ENCODE measurements at places on chromosomes 7 and 10.

DNA sequence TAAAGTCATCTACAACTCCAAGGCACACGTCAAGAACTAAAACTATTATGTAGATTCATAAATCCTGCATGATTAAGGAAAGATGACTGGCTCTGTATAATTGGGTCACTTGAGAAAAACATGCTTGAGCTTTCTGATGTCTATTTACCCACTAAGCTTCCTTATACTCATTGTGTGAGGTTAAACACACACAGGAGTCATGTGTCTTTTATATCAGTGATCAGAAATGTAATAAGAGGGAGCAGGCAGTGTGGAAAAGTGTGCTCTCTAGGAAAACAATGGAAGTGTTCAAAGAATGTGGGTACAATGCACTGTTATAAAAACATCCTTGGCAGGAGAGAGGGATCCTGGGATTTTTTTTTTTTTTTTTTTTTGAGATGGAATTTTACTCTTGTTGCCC lies 108.6 kb upstream of the ARID5B start:
- no peak for DNase-seq

DNA sequence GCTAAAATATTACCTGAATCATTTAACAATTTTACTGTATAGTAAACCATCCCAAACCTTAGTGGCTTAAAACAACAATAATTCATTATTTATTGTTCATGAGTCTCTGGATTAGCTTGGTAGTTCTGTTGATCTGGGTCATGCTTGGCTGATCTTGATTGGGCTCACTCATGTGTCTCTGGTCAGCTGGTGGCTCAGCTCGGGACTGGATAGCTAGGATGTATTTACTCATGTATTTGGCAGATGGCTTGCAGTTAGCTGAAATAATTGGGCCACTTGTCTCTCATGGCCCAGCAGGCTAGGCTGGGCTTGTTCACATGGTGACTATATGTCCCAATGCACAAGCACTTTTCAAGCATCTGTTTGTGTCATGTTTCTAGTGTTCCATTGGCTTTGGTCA lies 262.8 kb downstream of the BBS9 start:
- DNase-seq, result no peak

DNA sequence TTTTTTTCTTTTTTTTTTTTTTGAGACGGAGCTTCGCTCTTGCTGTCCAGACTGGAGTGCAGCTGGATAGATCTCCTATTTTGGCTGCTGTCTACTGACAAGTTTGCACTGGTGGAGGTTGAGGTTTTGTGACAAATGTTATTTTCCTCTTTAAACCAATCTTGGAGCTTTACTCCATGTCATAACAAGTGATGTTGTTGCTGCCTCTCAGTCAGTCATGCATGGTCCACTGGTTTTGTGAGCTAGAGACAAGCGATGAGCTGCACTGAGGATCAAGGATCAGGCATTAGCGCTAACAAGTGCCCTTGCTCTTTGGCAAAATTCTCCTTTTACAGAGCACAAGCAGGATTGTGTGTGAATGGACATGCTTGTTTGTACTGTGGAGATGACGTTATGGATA lies 805 bp upstream of the WDFY4 start:
- no peak for DNase-seq

- no peak for DNase-seq
These were observed 185.6 kb upstream of the LRGUK start for GRCh38 chr7:133941496-133941895.

DNA sequence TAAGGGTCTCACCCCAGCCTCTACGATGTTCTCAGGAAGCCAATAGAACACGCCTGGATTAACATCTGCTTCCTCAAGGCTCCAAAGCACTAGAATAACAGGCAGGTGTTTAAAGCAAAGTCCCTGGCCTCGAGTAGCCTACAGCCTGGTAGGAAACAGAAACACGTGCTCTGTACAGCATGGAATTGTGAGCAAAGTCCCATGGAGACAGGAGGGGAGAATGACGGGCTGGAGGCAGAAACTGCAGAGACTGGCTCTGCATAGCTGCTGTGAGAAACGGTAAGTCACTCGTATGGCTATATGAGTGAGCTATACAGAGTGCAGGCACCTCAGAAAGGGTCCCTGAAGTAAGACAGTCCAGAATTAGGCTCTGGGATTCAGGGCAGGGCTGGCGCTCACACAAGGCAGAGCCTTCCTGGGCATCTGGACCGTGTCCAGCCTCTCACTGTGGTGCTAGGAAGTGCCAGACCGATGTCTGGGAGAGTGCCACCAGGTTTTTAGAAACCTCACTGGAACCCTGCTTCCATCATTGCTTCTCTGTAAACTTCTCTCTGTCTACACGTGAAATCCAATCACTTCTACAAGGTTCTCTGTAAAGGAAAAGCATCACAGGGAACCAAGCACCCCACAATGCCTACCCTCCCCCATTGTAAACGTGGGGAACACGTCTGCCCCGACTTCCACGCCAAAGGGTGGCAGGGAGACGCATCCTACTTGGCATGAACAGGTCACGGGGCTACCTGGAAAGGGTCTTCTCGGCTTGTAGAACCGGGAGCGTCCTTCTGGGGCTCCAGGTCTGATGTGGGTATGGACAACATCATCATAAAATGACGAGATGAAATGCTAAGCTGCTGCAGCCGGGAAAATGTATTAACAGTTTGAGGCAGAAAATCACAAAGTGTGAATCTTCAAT lies 38.8 kb upstream of the SHH start:
- no peak for DNase-seq

- DNase-seq, result no peak
These were observed 23.2 kb upstream of the ACSM6 start for GRCh38 chr10:95170790-95171189.

GRCh38 chr7:158725506-158725800 lies 20.8 kb upstream of the NCAPG2 start:
- DNase-seq, result no peak

DNA sequence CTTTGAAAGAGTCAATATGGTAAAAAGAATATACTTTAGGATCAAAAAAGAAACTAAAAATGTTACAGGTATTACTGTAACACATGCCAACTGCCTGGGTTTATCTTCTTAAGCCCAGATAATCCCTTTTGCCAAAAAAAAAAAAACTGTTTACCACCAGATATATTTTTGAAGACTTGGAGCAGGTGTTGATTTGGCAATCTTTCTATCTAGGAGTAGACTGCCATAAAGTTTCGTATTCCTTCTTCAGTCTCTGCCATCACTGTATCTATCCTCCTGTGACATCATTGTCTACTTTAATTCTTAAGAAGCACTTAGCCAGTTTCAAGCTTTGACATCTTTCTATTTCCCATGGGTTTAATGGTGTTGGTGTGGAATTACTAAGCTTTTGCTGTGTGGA lies 161.0 kb downstream of the ST7 start:
- no peak for DNase-seq

GRCh38 chr10:28463141-28463540 lies 69.8 kb upstream of the WAC start:
- DNase-seq, result no peak

GRCh38 chr7:129258649-129259389 lies 34.0 kb downstream of the AHCYL2 start:
- DNase-seq, result no peak

- no peak for DNase-seq
These were observed 156.1 kb downstream of the ADARB2 start for GRCh38 chr10:1581189-1581588.

- peak; percentile 70 for DNase-seq
These were observed 37.7 kb downstream of the AGAP3 start for GRCh38 chr7:151123822-151124464.

DNA sequence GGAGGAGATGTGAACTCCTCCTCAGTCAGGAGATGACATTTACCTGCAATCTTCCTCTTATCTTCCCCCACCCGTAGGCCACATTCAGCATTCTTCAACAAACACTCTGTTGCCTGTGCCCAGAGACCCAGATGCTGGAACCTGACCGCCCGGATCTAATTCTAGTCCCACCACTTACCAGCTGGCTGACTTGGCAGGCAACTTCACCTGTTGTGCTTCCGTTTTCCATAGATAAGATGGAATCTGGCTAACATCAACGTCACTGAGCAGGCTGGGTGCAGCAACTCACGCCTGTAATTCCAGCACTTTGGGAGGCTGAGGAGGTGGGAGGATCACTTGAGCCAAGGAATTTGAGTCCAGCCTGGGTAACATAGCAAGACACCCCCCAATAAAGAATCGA lies 21.3 kb upstream of the FXYD4 start:
- DNase-seq, result no peak

DNA sequence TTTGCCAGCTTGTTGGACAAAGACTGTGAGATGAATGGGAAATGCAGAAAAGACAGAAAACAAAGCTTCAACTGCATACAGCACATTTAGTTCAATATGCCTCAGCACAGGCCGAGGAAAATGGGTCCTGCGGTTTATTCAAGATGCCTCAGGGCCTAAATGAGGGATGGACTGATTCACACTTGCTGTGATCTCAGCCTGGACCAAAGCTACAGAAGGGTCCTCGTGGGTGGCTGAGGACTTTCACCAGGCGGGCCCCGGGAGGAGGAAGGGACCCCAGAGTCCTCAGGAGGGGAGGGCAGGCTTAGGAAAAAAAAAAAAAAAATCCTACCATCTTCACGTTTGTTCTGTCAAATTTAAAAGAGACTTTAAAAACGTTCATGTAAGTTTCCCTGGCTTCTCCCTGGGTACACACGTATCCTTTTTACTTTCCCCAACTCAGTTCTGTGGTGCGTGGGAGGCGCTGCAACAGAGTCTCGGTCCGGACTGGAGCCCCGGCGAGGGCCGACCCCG lies 624 bp upstream of the ZNF783 start:
- no peak for DNase-seq

- DNase-seq, result no peak
These were observed 35.0 kb downstream of the NSUN6 start for GRCh38 chr10:18616337-18616736.

DNA sequence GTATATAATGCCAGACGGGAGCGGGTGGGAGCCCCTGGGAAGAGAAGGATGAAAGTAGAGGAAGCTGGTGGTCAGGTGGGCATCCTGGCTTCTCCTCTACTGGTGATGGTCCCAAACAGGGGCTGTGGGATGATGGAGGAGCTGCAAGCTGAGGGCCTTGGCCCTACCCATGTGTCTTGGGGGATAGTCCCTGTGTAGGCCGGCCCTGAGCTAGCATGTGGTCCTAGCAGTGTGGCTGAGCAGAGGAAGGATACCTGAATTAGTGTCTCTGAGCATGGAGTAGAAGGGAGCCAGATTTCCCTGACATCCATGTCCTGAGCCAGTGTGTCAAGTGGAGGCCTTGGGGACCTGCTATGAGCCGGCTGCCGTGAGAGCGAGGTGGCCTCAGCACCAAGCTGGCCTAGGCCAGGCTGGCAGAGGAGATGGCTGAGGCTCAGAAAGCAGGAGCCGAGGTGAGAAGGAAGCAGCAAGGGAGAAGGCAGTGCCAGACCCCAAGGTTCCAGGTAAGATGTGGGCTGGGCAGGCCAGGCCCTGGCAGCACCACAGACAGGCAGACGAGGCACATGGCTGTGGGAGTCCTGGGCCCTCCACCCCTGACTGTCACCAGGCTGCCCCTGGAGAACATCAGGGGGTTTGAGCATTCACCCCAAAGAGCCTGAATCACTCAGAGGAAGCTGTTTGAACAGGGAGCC lies 150.2 kb downstream of the ABCA13 start:
- DNase-seq, result no peak

DNA sequence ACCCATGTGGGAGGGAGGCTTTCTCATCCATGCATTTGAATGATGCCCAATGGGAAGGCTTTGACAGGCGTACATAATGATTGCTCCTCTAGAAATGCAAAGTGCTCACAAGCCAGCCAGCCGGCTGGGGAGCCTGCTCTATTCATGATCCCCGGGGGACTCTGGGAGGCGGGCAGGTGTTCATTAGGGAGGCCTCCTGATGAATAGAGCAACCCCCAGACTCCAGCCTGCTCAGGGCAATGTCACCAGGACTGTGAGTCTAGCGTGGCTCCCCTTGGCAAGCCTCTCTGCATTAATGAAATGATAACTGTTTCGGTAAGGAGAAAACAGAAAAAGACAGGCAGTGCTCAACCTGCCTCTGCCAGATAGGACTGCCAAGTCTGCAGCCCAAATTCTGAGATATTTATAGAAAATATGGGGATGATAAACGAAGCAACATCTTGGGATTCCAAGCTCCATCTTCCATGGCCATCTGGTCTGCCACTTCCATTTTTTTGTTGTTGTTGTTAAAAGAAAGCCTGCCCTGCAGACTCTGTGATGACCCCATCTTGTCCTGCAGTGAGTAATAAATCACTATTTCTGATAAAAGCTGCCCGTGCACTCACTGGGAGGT lies 236.4 kb downstream of the PRPF18 start:
- DNase-seq, result no peak

GRCh38 chr10:86316990-86317389 lies 49.6 kb downstream of the GRID1 start:
- DNase-seq, result no peak

DNA sequence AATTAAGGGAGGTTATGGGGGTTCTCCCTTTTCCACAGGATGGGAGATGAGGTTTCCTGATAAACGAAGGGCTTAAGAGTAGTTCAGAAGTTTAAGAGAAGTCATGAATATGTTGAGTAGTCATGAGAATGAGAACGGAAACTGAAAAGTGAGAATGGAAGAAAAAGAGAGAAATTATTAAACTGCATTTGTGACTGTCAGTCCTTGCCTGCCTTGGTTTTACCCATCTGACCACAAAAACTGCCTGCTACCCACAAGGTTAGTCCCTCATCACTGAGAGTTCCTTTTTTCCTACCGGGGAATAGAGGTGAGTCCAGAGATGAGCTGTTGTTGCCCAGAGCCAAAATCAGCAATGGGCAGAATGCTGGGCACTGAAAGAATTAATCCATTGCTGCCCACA lies 174.1 kb upstream of the BET1 start:
- DNase-seq, result no peak

DNA sequence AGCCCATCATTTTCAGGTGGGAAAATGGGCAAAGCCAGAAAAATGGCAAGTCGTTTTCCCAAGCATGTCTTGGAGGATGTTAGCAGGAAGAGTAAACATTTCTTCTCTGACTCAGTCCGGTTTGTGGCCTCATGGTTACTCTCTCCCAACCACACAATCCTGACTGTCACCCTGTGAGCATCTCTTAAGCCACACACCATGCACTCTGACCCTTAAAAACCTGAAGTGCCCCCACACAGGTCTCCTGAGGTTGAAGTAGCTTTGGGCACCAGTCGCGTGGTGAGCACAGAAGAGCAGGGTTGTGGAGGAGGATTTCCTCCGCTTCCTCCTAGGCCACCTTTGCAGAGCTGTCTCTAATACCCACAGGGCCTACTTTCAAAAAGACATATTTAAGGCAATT lies 387.3 kb upstream of the NPVF start:
- no peak for DNase-seq

DNA sequence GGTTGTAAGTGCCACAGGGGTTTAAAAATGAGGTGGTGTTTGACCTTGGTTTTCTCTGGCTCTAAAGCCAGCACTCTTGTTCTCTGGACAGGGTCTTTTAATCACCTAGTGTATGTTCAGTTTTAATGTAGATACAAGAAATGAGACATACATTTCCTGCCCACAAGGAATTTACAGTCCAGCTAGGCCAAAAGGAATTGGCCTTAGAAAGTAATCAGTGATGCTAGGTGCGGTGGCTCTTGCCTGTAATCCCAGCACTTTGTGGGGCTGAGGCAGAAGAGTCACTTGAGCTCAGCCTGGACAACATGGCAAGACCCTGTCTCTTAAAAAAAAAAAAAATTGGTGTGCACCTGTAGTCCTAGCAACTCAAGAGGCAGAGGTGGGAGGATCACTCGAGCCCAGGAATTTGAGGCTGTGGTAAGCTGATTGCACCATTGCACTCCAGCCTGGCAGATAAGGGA lies 100.2 kb downstream of the LRMDA start:
- no peak for DNase-seq

GRCh38 chr7:143354965-143355364 lies 7.5 kb downstream of the FAM131B start:
- no peak for DNase-seq

- DNase-seq, result peak; percentile 5
These were observed 59.2 kb upstream of the OIT3 start for GRCh38 chr10:72834183-72834825.

Measured in stimulated activated CD4-positive, alpha-beta T cell treated with anti-CD3 and anti-CD28 coated beads, Interleukin-1b, Interleukin-23, amount 100 ng/mL, for 1 hour (primary cell).